ENCODE measurements at places on chromosomes 11 and 22. TPM values are rescaled to one million over a fixed set of nuclear protein-coding genes. Genes with fewer than 3 reads are reported as not detected.

The LRRC74B gene
- polyA plus RNA-seq = 0.35 TPM

The FAM76B gene
- polyA plus RNA-seq = 66.5 TPM

The CCDC82 gene
- polyA plus RNA-seq = 45.3 TPM

GRCh38 chr11:27408246-27408800 lies 45.3 kb upstream of the CCDC34 start:
- no peak for DNase-seq

DNA sequence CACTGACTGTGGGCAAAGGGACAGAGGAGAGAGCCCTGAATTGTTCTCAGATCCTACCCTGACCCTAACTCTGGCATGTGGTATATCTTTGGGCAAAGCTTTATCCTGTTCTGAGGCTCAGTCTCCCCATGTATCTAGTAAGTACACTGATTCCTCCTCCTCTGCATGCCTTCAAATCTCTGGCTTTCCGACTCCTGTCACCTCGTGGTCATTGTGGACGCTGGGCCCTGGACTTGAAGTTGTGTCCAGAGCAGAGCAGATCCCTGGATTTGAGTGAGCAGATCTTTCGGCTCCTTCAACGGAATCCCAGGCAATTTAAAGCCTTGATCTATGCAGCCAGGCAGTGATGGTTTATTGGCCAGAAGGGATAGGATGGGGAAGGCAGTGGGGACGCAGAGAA lies 3.0 kb downstream of the MOGAT2 start:
- DNase-seq = no peak

DNA sequence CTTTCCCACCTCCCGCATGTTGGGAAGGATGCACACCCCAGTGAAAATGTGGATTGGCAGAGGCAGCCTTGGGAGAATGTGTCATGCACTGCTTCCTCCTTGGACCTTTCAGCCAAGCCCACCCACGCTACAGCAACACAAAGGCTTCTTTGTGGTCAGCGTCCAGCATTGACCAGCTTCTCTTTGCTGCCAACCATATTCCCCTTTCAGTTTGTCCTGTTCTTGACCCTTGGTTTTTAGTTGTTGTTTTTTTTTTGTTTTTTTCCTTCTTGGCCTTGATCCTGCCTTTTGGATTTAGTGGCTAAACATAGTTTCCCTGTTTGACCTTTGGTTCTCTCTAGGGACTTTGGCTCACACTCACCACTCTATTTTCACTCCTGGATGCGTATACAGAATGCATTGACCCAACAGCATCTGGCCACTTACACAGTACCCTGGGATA lies 573.6 kb downstream of the INSC start:
- no peak for DNase-seq

DNA sequence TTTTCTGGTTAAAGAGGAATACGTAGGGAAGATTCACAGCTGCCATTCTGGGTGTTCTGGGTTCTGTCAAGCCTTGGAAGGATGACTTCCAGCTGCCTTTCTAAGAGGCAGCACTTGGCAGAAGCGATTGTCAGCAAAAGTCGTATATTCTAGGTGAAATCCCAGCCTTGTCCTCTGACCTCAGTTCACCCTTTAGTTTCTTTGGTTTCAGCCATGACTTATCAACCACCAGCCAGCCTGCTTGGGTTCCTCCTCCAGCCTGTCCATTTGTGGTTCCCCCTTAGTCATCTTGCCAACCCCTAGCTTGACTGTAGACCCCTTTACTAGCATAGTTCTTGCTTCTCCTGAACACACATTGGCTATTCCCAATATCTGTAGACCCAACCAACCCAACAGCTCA lies 102.3 kb upstream of the CD44 start:
- no peak for DNase-seq

DNA sequence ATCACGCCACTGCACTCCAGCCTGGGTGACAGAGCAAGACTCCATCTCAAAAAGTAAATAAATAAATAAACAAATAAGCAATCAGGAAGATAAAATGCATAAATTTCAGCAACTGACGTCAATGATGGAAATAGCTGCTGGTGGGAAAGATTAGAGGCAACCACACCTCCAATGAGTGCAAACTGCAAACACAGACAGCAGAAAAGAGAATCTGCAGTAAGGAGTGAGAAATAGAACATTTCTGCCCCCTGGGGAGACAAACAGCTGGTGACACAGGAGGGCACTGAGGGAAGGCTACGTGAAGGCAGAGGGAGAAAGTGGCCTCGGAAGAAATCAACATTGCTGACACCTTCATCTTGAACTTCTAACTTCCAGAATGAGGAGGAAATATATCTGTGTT lies 6.5 kb downstream of the PI4KA start:
- DNase-seq = no peak

DNA sequence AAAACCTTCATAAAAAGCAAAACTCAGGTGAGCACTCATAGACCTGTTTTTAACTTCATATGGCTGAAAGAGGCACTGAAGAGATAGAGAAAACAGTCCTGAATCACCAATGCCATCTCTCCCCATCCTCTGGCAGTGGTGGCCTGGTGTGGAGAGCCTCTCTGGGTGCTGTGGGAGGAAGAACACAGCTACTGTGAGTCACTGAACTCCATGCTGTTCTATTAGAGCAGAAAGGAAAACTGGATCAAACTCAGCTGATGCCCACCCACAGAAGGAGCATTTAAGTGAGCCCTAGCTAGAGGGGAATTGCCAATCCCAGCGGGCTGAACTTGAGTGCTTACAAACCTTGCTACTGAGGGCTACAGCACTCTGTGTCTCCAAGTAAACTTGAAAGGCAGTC lies 115.3 kb upstream of the SESN3 start:
- no peak for DNase-seq

All from renal cortex interstitium (tissue), 15 donors.